Stimulated activated CD8-positive, alpha-beta memory T cell treated with anti-CD3 and anti-CD28 coated beads, Interleukin-4, amount 100 ng/mL, for 4 hours (primary cell): ENCODE measurements at places on chromosomes 11 and 22.

GRCh38 chr11:13983081-13983751, 20.7 kb downstream of the SPON1 start:
- no peak for DNase-seq

- no peak for DNase-seq
Observed at GRCh38 chr22:42560781-42561180, 7.0 kb downstream of the SERHL2 start.

GRCh38 chr11:113881856-113882255, 6.5 kb upstream of the USP28 start:
- DNase-seq = no peak

DNA sequence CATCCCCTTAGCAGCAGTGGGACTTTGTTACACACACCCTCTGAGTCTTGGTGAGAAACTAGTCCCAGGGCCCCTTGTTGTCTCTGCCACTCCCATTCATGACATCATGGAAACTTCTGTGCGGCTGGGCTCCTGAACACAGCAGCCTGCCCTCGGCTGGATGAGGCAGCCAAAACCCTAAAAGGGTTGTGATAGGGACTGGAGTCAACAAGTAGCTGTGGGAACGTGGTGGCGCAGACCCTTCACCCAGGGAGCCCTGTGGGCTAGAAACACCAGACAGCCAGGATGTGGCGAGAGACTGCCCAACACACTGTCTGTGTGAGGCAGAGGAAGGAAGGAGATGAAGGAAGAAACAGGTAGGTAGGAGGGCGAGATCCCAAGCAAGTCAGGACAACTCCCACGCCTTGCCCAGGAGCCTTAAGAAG, 3.9 kb downstream of the CD3D start:
- peak; percentile 78 for DNase-seq

- DNase-seq = no peak
Observed at GRCh38 chr11:73326929-73327811, 19.1 kb downstream of the ARHGEF17 start.

- DNase-seq = no peak
Observed at GRCh38 chr11:17724020-17724908, 4.9 kb downstream of the MYOD1 start.

DNA sequence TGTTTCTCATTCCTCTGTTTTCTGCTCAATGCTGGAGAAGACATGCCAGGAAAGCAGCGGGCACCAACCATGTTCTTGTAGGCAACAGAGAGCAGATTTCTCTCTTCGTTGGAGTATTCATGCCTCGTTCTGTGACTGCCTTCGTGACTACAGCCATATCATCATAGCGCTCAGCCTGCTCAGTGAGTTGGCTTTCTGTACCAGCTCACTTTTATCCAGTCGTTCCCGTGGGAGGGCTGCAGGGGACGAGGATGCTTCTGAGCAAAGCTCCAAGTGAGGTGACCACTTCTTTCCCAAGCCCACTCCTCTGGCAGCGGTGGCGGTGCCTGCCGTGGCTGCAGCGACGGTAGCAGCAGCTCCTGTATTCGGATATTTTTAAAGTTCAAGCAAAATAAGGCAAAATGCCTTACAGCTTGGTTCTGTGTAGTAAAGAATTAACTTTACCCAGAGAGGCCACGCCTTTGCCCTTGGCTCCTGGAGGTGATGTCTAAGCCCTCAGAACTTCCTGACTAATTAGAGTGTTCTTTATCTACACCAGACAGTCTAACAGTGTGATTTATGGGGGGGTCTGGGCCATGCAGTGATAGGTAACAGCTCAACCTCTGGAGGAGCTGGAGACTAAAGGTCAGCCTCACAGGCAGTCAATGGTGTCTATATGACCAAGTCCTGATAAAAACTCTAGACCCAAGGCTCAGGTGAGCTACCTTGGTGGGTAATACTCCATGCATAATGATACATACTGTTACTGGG, 35.3 kb downstream of the LDHAL6A start:
- no peak for DNase-seq

DNA sequence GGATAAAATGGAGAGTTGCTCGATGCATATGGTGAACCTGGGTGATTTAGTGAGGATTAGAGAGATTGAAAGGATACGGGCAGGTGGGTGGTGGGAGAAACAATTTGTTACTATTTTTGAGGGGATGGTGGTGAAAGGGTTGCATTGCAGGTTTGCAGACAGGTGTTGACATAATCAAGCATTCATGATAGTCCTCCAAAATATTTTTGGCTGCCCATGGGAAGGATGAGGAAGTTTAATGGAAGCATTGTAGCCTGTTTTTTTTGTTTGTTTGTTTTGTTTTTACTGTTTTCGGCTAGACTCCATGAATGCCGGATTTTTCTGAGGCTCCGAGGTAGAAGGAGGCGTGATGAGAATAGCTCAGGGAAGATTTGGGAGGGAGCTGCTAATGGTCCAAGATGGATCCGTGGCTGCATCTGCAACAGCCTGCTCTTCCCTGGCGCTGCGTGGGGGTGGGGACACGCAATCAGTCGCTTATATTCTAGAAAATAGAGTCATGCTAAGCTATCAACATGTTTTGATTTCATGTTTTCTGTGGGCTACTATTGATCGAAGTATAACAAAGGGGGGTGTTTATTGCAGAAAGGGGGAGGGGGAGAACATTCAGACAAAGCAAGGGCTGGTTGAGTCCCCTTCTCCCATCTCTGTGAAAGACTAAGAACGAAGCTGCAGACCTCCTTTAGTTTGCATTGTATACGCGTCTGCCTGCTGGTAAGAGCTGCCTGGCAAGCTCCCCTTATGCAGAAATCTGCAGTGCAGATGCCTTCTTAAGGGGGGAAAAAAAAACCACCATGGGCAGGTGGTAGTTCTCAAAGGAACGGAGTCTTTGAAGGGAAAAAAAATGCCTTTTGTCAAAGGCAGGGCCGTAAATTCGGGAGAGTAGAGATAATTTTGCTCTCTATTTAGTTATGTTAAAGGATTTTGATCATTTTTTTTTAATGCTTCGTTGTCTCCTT, 1.0 kb downstream of the RTN3 start:
- no peak for DNase-seq

DNA sequence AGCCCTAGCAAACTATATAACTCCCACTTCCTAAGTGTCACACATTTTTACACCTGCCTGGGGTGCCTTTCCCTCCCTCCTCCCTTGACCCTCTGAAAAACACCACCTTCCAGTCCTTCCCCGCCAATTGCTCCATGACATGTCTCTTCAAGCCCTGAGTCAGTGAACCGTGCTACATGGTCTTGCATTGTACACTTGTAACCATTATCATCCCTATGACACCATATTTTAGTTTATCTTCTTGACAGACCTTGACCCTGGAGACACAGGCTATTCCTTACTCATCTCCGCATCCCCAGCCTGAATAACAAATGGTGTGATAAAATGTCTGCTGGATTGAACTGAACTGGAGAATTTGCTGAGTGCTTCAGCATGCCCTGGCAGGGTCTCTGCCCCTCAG, 36.9 kb downstream of the TNKS1BP1 start:
- no peak for DNase-seq

GRCh38 chr11:45181193-45181888, 34.9 kb downstream of the PRDM11 start:
- DNase-seq = no peak

GRCh38 chr11:100761841-100762240, 74.8 kb downstream of the ARHGAP42 start:
- no peak for DNase-seq

DNA sequence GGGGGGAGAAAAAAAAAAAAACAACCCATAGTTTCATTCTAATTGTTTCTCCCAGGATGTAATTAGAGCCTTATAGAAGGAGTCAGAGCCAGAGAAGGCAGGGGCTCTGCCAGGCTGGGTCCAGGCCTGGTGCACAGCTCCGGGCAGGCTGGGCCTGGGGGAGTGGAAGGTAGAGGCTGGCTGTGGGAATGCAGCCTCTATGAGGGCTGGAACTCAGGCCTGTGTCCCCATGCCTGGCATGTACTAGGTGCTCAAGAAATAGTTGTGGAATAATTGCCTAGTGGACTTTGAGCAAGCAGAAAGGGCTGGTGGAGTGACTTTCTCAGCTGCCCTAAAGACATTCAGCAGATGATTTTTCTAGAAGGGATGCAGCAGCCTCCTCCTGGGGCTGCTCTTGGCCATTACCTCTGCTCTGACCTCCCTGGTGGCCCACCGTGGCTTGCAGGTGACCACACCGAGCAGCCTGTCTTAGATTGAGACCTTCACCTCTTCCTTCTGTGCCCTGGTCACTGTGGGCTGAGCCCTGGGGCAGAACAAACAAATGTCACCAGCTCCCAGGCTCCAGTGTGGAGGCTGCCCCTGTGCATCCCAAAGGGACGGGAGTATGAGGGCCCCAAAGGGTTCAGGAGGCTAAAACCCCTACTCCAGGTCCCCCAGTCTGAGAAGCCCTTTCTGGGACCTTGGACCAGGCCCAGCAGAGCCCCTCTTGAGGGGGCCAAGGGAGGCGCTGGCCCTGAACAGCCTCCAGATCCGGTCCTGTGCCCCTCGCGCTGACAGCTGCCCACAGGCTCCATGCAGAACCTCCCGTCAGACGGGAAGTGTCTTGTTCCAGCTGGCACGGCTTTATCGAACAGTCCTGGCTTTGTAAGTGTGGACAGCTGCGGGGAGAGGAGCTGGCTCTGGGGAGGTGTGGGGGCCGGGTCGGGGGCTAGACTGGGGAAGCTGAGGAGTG, 18.8 kb downstream of the MYEOV start:
- no peak for DNase-seq

GRCh38 chr11:803770-804598, 1.0 kb downstream of the PIDD1 start:
- DNase-seq = no peak

- DNase-seq = no peak
Observed at GRCh38 chr22:48835857-48836672, 991.6 kb downstream of the BRD1 start.

- DNase-seq = no peak
Observed at GRCh38 chr22:29155966-29156365, 49.7 kb upstream of the EMID1 start.

GRCh38 chr22:32848226-32848625, 46.7 kb downstream of the TIMP3 start:
- DNase-seq = no peak

- no peak for DNase-seq
Observed at GRCh38 chr22:33539202-33539901, 380.9 kb downstream of the LARGE1 start.

- DNase-seq = no peak
Observed at GRCh38 chr11:35978891-35979290, 35.0 kb downstream of the LDLRAD3 start.

DNA sequence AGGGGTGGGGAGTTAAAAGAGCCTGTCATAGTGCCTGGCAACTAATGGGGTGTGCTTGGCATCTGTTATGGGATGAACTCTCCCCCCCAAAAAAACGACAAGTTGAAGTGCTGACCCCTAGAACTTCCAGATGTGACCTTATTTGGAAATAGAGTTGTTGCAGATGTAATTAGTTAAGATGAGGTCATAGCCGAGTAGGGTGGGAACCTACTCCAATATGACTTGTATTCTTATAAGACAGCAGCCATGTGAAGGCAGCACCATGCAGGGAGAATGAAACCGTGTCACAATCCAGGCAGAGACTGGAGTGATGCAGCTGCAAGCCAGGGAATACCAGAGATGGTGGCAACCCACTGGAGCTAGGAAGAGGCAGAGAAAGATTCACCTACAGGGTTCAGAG, 394.5 kb downstream of the TENM4 start:
- no peak for DNase-seq

GRCh38 chr11:104731890-104732289, 166.4 kb downstream of the CASP12 start:
- DNase-seq = no peak

DNA sequence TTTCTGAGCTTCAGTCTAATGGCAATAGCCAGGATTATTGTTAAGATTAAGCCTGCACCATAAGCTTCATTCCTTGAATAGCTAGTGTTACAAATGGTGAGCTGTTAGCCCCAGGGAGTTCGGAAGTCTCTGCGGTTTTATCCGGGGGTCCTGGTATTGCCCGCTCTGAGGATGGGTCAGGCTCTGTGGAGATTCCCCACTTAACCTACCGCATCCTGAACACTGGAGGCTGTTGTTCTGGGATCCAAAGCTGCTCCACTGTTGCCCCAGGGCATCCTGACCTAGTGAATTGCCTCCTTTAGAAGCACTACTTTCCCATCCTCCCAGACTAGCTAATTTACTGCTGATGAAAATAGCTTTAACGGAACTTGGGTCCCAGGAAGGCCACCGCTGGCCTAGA, 14.5 kb upstream of the PEX26 start:
- no peak for DNase-seq

DNA sequence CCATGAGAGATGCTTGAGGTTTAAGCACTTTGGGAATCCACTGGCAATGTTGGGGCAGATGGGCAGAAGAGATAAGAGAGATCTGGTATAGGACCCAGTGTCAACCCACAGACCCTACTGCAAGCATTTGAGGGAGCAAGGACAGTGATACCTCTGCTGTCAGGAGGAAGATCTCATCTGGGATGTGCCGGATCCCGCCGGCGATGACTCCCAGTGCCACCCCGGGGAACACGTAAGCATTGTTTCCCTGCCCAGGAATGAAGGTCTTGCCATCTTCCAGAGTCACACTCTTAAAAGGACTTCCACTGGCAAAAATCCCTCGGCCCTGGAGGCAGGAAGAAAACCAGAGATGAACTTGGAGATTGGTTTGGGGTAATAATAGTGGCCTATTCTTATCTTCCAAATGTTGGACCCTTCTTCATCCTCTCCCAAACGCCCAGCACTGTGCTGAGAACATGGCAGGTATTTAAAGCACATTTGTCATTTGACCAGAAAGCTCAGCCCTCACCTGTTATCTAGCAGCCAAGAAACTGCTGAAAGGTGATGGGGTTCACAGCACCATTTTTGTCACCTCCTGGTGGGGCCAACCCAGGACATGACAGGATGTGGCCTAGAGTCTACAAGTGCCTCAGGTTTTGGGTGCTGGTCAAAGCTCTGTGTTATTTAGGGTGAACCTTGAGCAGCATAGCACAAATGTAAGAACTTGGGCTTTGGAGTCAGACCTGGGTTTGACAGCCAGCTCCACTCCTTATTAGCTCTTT, 71.7 kb downstream of the CCDC81 start:
- no peak for DNase-seq

DNA sequence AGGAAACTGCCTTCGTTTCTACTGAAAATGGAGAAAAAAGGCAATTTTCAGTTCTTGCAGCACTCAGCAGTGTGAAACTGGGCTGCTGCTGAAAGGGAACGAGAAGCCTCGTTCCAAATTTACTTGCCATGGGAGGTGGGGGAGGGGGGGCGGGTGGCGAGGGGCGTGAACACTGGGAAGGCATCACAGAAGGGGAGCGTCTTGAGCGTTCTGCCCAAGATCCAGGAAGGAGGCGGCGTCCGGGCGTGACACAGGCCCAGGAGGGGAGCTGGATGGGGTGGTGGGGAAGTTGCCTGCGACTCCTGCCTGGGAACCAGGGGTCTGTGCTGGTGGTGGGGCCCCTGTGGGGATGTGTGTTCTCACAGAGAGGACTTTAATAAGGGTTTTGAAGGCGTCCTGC, 213.5 kb downstream of the CTTN start:
- no peak for DNase-seq

GRCh38 chr11:70420008-70420464, 21.7 kb downstream of the CTTN start:
- DNase-seq = no peak
